ENCODE measurements at places on chromosomes 6 and 20.

GRCh38 chr20:43665466-43666176, 1.3 kb upstream of the MYBL2 start:
- DNase-seq: no peak

GRCh38 chr20:60237981-60238380, 279.8 kb downstream of the CDH26 start:
- DNase-seq: no peak

DNA sequence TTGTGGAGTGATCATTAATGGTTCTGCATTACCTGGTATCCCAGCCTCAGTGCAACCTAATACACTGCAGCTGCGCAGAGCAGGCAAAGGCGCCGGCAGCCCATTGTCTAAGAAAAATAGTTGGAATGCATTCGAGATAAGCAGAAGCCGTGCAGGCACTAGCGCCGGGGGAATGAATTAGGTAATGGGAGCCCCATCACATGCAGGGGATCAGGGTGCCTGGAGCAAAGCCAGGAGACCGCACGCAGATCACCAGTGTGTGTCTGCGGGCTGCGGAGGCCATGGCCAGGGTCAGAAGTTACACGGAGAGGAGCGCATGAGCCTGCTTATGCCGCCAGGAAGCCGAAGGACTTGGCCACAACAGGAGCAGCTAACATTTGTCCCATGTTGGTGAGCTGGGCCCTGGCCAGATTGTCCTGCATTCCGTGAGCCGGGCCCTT, 156.8 kb downstream of the DLL1 start:
- DNase-seq: no peak

DNA sequence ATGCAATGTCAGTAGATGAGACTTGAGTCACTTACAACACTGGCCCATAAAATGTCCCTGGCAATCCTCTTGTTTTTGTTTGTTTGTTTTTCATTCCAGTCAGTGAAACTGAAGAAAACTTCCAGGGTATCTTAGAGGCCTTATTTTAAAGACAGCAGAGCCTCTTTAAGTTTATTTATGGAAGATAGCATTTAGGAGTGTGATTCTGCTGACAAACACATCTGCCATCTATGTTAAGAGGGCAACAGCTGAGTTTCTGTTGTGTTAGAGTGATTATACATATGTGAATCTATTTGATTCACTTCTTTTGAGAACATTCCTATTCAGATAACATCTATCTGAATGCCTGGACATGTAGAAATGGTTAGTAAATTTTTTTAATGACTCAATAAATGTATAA, 812.6 kb downstream of the TENT5A start:
- no peak for DNase-seq

DNA sequence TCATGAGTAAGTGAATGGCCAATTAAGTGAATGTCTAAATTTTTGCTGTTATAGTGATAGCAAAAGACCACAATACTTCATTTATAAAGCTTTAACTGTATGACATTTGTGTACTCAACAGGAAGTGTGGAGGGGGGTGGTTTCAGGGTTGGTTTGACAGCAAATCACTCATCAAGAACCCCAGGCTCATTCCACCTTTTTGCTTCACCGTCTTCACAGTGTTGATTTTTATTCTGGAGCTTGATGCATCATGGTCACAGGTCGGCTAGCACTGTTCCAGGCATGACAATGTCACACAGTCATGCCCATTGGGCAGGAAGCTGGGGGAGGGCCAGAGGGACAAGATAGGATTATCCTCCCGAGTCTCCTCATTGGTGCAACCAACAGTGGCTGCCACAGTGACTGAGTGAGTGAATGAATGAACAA, 75.0 kb downstream of the MDGA1 start:
- DNase-seq: no peak

All from effector memory CD4-positive, alpha-beta T cell (primary cell).